ENCODE measurements at places on chromosomes 3 and 15.

DNA sequence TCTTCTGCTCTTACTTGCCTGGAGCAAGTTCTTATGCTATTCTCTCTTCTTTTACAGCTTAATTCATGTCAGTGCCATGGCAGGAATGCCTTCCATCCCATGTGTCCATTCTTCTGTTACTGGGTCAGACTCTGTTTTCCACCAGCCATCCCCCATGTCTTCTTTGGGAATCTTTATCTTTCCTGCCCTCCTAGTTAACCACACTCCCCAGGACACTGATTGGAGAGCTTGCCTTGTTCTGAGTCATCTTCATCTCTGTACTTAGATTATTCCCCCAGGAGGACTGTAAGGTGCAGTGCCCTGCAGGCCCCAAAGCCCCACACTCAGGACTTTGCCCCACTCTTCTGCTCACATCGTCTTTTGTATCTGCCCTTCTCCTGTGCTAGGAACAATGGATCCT lies 3.6 kb downstream of the ABHD17C start:
- DNase-seq, result no peak

- no peak for DNase-seq
Measured at GRCh38 chr15:80500021-80500420, 95.8 kb downstream of the ARNT2 start.

DNA sequence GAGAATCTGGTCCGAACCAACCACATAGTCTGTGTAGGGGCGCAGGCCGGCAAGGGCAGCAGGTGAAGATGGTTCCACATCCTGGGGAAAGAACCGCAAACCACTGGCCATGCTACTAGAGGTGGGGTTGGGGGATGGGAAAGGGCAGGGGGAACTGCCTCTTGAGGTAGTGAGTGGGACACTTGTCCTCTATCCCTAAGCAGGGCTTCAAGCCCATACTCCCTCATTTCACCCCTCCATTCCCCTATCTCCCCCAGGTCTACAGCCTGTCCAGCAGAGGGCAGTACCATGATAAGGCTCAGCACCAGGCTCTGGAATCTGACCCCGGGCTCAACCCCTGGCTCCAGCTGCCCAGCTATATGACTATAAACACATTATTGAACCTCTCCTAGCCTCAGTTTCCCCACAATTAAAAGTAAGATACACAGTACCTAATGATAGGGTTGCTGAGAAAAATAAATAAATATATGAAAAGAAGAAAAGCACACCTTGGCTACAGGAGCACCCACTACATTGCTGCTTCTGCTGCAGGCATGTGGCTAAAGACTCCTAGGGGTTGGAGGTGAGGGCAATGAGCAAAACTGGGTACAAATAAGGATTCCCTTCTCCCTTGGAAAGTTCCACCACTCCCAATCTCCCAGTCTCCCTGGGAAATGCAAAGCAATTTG lies 6.3 kb downstream of the GORASP1 start:
- DNase-seq, result no peak

GRCh38 chr3:84980011-84980410 lies 21.2 kb downstream of the CADM2 start:
- DNase-seq, result no peak

DNA sequence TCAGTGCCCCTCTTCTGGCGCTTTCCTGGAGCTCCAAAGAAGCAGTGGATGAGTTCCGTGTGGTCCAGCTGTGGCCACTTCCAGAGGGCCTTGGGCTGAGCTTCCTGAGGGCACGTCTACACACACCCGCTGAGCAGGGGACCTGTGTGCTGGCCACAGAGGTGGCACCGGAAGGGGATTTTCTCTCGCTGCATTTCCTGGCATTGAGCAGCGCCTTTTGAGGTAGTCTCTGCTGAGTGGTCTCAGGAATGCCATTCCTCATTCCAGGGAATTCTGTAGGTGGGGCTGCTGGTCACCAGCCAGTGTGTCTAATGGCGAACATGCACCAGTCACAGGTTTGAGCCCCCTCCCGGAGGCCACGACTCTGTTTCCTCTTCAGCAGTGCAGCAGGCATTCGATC lies 48.1 kb downstream of the AMOTL2 start:
- DNase-seq, result no peak

DNA sequence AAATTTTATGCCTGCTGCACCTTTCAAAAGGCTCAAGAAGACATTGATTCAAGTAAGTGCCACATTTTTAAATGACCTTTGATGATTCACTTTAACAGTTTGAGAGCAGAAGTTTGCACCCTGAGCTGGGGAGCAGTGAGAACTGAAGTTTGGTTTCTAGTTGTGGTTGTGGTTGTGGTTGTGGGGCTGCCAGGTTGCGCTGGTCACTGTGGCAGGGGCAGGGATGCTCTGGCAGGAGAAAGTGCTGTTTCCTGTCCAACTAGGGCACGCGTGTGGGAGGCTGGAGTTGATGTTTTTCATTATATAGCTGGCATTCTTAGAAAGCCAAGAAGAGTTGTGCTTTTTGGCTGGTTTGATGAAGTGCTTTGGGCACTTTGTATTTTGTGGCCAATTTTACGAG lies 339.7 kb upstream of the NR2F2 start:
- no peak for DNase-seq

DNA sequence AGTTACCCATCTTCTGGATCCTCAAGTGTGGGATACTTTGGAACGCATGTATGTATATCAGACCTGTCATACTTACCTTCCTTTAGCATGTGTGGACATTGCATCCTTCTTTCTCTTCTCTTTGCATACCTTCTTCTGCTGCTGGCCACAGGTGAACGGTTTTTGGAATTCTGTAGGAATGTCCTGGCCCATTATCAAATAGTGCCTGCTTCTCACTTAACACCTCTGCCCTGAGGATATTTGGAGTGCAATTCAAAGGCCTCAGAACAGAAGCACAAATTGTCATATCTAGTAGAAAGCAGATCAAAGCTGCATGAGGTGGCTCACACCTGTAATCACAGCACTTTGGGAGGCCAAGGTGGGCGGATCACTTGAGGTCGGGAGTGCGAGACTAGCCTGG lies 34.1 kb upstream of the UACA start:
- no peak for DNase-seq

DNA sequence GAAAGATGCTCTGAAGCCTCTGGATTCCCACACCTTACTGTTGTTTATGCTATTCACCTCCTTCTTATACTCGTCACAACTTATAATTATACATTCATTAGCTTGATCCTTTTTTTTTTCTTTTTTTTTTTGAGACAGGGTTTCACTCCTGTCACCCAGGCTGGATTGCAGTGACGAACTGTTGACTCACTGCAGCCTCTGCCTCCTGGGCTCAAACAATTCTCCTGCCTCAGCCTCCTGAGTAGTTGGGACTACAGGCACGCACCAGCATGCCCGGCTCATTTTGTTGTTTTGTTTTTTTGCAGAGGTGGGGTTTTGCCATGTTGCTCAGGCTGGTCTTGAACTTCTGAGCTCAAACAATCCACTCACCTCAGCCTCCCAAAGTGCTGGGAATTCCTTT lies 143.6 kb downstream of the PLCL2 start:
- DNase-seq, result no peak

- DNase-seq, result no peak
Measured at GRCh38 chr3:169133178-169134161, 530.0 kb downstream of the MECOM start.

- DNase-seq, result no peak
Measured at GRCh38 chr3:24046214-24046613, 101.1 kb downstream of the NR1D2 start.

DNA sequence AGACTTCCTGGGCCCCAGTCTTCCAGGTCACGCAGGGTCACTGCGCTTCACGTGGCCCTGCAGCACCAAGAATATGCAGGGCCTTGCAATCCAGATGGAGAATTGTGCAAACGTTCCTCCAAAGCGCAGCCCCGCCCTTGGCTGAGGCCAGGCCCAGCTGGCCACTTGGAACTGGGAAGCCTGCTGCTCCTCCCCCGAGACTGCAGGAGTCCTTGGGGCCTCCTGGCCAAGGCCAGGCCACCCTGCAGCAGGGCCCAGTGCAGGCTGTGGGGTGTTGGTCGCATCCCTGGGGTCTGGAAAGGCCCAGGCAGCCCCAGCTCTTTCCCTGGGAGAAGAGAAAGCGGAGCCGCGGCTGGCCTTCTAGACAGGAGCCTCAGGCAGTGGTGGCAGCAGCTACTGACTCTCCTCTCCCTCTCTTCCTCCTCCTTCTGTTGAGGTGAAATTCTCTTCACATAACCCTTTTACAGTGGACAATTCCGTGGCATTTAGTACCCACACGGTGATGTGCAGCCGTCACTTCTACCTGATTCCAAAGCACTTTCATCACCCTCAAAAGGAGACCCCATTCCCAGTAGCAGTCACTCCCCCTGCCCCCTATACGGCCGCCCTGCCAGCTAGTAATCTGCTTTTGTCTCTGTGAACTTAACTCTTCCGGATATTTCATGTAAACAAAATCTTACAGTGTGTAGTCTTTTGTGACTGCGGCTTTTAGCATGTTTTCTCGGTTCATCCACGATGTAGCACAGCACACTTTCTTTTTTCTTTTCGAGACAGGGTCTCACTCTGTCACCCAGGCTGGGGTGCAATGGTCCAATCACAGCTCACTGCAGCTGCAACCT lies 103.9 kb downstream of the TMEM266 start:
- DNase-seq, result no peak

- DNase-seq, result no peak
Measured at GRCh38 chr3:44554626-44555592, at the start of gene ZKSCAN7. ZKSCAN7 (plus strand) TSS chr3:44555193; CDS start chr3:44557048, 1,855 bp downstream.

- DNase-seq, result no peak
Measured at GRCh38 chr15:64781299-64781698, 5.9 kb upstream of the RBPMS2 start.

GRCh38 chr15:88249220-88249619 lies 7.3 kb downstream of the NTRK3 start:
- DNase-seq, result no peak

DNA sequence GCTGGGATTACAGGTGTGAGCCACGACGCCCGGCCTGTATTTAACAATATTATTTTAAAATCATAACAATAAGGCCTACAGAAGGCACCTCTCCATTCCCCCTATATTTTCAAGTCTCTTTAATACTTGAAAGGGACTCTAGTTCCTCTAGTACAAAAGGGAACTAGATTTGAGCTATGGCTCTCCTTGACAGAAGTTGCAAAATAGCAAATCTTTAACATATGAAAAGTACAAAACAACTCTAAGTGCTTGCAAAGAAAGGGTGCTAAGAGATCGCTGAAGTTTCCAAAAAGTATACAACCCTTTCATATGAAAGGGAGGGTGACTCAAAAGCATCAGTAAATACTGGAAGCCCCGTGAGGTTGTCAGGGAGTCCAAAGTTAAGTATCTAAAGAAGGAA lies 23.8 kb downstream of the AP3S2 start:
- DNase-seq, result no peak

- no peak for DNase-seq
Measured at GRCh38 chr3:194269610-194270145, 81.5 kb downstream of the CPN2 start.

- DNase-seq, result no peak
Measured at GRCh38 chr15:63402498-63403253, 21.0 kb upstream of the CA12 start.

GRCh38 chr3:19216669-19217337 lies 68.5 kb downstream of the KCNH8 start:
- DNase-seq, result no peak

DNA sequence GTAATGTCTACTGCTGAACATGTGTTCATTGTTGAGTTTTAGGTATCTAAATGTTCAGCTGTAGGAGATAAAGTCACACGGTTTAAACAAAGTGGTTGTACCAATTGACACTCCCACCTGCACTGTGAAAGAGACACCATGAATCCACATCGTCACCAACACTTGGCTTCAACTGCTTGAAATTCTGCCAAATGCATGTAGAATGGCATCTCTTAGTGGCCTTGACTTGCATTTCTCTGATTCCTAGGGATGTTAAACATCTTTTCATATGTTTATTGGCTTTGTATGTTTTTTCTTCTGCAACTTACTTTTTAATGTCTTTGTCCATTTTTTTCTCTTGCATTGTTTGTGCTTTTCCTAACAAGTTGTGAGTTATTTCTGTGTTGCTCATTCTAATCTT lies 43.4 kb downstream of the RPLP1 start:
- DNase-seq, result no peak

DNA sequence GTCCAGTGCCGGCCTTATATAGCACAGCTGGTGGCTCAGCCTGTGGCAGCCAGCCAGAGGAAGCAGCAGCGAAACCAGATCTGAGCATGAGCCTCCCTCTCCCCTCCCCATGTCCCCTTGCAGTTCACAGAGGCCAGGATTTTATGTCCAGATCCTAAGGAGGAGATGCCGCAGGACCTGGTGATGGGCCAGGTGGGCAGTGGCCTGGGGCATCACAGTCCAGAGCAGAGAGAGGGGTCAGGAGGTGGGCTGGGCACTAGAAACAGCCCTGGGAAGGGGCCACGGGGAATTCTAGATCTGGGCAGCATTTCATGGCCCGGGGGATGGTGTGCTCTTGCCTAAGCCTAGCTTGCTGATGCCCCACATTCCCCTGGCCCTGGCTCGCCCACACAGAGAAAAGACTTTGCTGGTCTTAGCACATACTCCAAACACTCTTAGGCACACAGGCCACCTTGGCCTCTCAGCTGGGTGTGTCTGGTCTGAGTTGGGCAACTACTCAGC lies 259 bp upstream of the CILP start:
- peak; percentile 38 for DNase-seq

GRCh38 chr15:87609474-87609873 lies 647.1 kb downstream of the NTRK3 start:
- peak; percentile 93 for DNase-seq

- DNase-seq, result peak; percentile 51
Measured at GRCh38 chr15:59199626-59200465, 6.8 kb upstream of the LDHAL6B start.

- DNase-seq, result no peak
Measured at GRCh38 chr3:176167272-176167671, 1030.0 kb downstream of the TBL1XR1 start.

DNA sequence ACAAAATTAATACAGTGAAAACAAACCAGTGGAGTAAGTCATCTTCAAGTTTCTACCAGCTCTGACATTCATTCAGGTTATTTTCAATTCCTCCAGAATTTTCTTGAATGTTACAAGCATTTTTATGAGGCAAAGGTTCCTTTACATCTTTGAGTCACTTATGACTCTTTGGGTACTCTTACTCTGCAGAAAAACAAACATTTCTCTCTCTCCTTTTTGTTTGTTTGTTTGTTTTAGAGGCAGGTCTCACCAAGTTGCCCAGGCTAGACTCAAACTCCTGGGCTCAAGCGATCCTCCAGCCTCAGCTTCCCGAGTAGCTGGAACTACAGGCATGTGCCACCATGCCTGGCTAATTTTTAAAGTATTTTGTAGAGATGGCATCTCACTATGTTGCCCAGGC lies 233.5 kb downstream of the ADAMTSL3 start:
- no peak for DNase-seq

GRCh38 chr3:67653425-67654098 lies 850 bp downstream of the SUCLG2 start:
- DNase-seq, result no peak

- DNase-seq, result no peak
Measured at GRCh38 chr3:172538368-172539151, 15.3 kb upstream of the TNFSF10 start.

GRCh38 chr3:129022114-129023007 lies 21.3 kb downstream of the EFCC1 start:
- peak; percentile 88 for DNase-seq
